Stimulated activated CD4-positive, alpha-beta T cell treated with anti-CD3 and anti-CD28 coated beads, TNF-alpha, amount 100 ng/mL, for 1 hour (primary cell): ENCODE measurements at places on chromosomes 2 and 18.

GRCh38 chr18:6405237-6406074, 9.3 kb downstream of the L3MBTL4 start:
- DNase-seq = no peak

DNA sequence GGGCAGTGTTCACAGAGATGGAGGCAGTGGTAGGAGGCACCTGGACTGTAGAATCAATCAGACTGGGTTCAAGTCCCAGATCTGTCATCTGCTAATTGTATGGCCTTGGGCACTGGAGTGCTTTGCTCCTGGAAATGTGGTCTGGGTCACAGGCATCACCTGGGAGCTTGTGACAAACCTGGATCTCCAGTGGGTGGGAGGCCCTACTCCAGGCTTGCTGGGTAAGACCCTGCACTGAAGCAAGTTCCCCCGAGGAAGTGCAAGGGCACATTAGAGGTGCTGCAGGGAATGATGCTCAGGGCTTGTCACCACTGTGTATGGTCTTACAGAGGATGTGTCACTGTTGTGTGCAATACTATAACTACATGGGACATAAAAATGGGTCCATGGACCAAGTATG, 220.5 kb upstream of the ID2 start:
- no peak for DNase-seq

DNA sequence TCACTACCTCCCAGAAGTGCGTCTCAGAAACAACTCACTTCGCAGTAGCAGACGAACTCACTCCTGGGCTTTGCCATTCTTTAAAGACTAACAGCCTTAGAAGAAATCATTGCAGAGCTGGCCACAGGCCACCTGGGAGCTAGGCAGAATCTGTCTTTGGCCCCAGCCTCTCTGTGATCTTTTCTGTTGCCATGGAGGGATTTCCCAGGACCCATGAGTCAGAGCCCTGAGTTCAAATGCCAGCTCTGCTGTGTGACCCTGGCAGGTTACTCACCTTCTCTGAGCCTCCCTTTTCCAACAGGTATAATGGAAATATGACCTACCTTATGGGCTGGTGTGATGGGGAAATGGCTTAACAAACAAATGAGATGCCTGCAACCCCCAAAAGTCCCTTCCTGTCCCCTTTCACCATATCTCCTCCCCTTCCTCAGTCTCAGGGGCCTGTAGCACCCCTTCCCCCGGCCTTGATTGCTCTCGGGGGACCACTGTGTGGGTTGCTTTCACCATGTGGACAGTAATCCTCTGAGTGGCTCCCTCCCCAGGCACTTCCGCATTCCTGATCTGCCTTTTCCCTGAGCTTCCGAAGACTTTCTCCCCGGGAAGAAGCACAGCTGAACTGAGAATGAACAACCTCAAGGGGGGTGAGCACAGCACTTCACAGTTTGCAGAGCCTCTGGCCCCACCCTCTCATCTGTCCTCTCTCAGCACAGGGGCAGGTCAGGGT, 34.0 kb upstream of the SLC66A3 start:
- no peak for DNase-seq

DNA sequence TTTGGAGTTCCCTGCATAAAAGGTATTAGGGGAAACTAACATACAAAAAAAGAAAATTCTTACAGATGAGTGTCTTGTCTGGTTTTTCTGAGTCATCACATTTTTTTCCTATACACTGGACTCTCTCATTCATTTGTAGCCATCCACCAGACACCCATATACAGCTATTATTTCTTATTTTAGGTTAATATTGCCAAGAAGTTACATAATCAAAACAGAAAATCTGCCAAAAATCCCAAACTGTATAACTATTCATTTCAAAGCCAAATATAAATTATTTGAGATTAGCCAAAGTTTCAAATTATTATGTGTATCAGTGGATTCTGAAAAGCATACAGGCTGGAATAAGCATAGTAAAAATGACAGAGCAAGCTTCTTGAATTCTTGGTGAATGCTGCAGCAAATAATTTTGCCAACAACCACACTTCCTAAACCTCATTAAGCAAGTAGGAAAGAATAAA, 191.2 kb downstream of the NCKAP5 start:
- DNase-seq = no peak

DNA sequence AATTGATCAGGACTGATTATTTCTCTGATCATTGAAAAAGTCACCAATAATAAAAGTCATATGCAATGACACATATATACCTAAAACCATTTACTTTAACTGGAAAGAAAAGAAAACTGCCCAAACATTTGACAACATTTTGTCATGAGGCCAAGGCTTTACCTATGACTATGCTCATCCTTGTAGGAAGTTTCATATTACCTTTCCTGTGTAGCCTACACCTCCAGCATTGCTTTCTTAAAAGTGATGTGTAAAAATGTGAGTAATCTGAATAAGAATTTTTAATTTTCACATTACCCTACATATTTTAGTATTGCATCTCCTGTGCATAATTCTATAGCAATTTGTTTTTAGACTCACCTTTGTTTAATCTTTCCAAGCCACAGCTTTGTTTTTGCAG, 419.8 kb upstream of the FIGN start:
- DNase-seq = no peak

DNA sequence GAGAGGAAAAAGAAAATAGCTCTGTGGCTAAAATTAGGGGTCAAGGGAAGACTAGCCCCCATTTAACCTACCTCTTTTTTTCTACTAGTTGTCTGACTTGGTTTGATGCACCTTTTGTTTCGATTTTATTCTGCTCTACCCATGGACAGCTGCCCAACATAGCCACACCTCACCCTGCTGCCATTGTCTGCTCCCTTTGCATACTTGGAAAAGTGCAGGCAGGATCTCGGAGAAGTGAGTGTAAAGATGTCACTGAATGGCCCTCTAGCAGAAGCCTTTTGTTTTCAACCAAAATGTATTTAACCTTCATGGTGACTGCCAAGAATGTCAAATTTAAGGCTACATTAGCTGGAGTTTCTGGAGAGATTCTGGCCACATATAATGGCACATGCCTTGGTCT, 62.9 kb downstream of the SETBP1 start:
- no peak for DNase-seq
